Activated T-helper 17 cell treated with anti-CD3 and anti-CD28 coated beads, Interleukin-2, amount 50 U/mL, for 72 hours (primary cell): ENCODE measurements at places on chromosomes 4 and X.

DNA sequence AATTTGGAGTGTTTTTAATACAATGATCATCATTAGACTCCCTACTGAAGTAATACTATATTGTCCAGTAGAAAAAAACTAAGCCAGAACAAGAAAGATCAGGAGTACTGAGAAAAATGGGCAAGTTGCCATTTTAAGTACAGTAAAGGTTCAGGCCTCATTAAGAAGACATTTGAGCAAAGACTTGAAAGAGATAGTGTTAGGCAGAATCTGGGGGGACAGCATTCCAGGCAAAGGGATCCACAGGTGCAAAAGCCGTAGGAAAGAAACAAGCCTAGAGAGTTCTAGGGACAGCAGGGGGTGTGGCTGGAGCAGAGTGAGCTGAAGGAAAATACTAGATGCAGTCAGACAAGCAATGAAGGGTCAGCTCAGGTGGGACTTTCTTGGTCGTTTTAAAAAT lies 58.1 kb upstream of the INTU start:
- ATAC-seq: no peak

DNA sequence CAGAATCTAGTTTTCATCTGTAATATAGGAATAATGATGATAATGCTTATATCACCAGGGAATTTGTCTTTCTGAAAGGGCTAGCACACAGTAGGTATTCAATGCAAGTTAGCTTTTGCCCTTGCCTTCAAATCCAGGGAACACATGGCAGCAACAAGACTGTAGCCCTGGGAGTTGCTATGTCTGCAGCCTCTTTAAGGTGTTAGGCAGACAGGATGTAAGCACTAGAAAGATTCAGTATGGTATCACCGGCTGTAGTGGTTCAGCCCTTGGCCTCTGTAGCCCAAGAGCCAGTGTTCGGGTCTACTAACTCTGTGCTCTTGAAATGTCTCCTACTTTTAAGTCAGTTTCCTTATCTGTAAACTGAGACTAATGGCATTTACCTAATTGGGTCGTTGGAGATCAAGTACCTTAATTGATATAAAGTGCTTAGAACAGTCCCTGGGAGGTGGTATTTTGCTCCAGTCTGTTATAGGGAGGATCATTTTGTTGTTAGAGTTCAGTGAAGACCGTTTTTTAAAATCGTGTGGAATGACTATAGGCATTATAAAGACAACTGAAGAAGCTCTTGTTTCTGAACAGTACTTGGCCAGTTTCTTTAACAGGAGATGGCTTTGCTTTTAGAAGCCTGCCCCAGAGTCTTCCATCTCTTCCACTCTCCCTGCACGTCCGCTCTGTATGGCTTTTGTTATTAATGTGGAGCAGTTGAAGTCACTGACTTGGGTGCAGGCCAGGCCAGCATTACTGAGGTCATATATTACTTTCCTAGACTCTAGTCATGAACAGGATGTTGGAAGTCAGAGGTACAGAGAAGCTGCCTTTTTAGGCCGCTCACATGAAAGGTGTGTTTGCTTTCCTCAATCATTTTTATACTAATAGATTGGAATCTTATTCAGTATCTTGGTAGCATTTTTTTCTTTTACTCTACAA lies 44.8 kb downstream of the GAB1 start:
- no peak for ATAC-seq

DNA sequence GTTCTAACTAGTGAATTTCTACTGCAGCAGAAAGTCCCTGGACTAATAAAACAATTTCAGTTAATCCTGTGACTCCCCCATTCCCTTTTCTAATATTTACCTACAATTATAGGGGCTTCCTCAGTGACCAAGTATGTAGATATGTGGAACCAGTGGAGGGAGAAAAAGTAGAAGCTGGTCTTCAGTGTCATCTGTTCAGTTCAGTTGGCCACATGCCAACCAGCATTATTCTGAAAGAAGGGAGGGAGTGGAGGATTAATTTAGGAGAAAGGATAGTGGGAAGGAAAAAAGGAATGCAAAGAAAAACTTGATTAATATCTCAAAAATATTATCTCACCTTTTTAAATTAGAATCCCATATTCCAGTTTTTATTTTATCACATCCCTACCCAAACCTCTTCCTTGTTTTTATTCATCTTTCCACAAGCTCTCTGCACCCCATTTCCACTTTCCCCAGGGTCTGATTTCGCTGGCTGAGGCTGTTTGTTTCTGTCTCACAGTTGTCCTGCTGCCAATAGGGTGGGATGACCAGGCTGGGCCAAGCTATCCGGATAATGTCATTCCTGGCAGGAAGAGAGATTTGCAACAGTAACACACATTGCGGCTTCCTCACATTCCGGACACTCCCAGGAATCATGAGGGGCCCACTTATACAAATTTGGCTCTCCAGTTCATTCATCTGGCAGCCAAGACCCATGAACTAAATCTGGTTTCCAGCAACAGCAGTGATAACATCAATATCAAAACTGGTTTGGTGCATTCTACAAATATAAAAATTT lies 24.6 kb upstream of the ANTXR2 start:
- ATAC-seq: no peak

- ATAC-seq: peak; percentile 79
Measured at GRCh38 chrX:1093121-1093520, 119.3 kb downstream of the CRLF2 start.

- ATAC-seq: peak; percentile 98
Measured at GRCh38 chr4:89324671-89325070, 17.1 kb upstream of the GPRIN3 start.

DNA sequence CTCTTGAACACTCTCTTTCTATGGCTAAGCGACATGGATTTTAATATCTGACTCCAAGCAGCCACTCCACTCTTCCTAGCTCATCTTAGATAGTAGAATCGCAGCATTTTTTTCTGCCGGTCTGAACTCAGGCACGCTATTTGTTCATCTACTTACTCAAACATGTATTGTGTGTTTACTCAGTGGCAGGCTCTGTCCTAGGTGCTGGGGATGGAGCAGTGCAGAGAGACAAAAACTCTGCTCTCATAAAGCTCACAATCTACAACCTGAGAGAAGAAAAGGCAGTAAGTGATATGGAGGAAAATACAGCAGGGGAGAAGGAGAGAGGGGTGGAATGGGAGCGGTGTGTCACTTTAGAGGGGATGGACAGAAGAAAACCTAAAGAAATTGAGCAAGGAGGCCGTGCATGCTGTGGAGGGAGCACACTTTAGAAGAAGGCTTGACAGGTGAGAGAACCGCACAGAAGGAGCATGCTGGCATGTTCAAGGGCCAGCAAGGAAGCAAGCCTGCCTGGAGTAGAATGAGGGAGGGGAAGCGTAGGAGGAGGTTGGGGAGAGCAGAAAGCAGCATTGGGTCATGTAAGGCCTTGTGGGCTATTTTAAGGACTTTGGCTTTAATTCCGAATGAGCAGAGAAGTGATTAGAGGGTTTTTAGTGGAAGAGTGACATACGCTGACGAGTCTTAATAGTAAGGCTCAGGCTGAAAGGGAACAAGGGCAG lies 132.0 kb downstream of the ANK2 start:
- no peak for ATAC-seq

GRCh38 chrX:37594755-37595382 lies 23.4 kb downstream of the LANCL3 start:
- no peak for ATAC-seq
